Dorsolateral prefrontal cortex (tissue), 122 donors: ENCODE measurements at places on chromosomes 12 and 14. TPM values are rescaled to one million over a fixed set of nuclear protein-coding genes. Genes with fewer than 3 reads are reported as not detected.
A peak's percentile ranks its signal among the peaks of the same experiment; 100 is the strongest.

GRCh38 chr12:106238146-106238545, 9.7 kb downstream of the CKAP4 start:
- no peak for DNase-seq

GRCh38 chr14:68389943-68390342, 402.9 kb downstream of the ZFP36L1 start:
- DNase-seq, result no peak

GRCh38 chr14:64463195-64463594, 2.1 kb upstream of the AKAP5 start:
- DNase-seq, result no peak

- DNase-seq, result no peak
Measured at GRCh38 chr12:132563911-132564310, 46.5 kb downstream of the LRCOL1 start.

GRCh38 chr14:95021588-95021987, 135.7 kb downstream of the DICER1 start:
- no peak for DNase-seq

- DNase-seq, result no peak
Measured at GRCh38 chr12:68163560-68164081, 4.1 kb upstream of the IFNG start.

DNA sequence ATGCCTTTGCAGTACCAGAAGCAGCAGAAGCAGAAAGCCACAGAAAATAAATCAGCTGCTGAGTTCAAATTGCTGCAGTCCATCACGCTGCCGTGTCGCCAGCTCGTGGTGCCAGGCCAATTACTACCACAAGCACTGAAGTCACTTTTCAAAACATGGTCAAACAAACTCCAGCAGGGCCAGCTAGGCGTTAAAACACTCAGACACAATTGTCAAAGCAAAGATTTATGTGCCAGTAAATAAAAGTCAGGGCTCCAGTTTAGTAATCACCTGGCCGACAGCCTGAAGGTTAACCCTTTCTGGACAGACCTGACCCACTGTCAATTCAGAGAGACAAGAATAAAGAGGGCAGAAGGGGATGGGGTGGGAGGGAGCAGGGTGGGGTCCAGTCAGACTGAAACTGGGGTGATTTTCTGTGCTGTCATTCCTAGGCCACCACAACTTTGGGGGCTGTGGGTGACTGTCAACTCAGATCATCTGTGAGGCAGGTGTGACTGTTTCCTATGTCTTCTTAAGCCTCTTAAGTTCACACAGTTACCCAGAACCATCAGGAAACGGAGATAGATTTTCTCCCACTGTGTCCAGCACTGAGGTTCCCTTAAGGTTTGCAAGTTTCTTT, 109.8 kb upstream of the FUT8 start:
- DNase-seq, result no peak

DNA sequence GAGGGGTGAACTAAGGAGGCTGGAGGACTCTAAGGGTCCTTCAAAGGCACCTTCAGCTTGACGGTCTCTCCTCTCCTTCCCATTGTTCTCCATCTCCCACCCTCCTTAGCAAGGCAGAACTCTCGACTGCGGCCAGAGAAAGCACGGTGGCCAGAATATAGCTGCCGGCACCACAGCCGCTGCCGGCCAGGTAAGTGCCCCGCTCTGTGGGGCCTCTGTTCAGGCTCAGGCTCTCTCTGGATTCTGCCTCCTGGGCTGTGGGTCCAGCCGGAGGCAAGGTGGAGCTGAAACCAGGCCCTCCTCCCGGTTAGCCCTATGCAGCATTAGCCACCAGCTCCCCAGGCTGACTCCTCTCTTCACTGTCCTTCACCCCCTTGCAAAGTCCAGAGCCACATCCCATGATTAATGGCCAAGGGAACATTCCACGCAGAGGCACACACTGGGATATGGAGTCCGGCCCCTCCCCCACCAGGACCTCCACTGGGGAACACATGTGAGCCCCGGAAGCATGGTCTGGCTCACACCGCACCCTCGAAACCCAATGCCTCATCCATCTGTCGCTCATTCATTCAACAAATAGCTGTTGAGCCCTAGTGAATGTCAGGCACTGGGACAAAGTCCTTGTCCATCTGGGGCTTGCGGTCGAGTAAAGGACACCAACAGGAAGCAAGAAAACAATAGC, 25.2 kb downstream of the LTBP2 start:
- no peak for DNase-seq

DNA sequence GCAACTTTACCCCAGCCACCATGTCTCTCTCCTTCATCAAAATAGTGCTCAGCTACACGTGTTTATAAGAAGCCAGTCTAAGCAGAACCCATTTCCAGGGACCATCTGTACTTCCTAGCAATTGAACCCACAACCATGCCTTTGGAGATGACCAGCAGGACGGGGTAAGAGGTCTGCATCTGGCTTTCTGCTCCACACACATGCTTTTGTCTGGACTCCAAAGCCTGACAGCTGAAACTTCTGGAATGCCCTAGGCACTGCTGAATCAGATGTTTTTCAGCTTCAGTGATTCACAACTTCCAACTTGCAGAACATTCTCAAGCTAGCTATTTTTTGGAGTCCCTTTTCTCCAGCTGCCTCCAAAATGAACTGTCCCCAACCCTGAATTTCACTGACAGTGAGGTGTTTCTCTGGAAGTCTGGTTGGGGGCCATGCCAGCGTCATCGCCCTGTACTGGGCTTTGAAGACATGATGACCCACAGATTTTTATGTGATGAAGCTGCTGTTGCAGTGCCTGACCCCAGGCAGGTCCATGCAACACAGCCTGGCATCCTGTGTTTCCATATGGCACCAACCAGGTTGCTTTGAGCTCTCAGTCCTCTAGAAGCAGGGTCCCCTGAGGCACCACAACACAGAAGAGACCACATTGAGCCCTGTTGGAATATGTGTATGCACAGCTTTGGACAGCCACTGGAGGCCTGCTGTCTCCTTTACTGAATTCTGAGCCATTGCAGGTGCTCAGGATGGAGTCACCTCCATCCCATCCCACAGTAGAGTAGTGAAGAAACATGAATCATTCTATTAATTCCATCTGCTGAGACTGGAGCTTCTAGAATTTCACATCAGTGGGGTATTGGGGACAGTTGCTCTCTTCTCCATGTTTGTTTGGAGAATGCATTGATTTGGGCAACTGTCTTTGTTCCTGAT, 80.2 kb downstream of the NUAK1 start:
- no peak for DNase-seq

GRCh38 chr12:105912882-105913678, 225.7 kb downstream of the NUAK1 start:
- DNase-seq, result no peak

GRCh38 chr14:37428954-37429353, 166.1 kb downstream of the FOXA1 start:
- no peak for DNase-seq

GRCh38 chr12:53096089-53096741, 1.3 kb upstream of the IGFBP6 start:
- no peak for DNase-seq

GRCh38 chr12:14691560-14691959, 4.8 kb downstream of the GUCY2C start:
- DNase-seq, result no peak

GRCh38 chr14:71539650-71540285, 392.5 kb upstream of the RGS6 start:
- DNase-seq, result peak; percentile 52

- DNase-seq, result no peak
Measured at GRCh38 chr14:58805605-58806409, 168.0 kb downstream of the DACT1 start.

DNA sequence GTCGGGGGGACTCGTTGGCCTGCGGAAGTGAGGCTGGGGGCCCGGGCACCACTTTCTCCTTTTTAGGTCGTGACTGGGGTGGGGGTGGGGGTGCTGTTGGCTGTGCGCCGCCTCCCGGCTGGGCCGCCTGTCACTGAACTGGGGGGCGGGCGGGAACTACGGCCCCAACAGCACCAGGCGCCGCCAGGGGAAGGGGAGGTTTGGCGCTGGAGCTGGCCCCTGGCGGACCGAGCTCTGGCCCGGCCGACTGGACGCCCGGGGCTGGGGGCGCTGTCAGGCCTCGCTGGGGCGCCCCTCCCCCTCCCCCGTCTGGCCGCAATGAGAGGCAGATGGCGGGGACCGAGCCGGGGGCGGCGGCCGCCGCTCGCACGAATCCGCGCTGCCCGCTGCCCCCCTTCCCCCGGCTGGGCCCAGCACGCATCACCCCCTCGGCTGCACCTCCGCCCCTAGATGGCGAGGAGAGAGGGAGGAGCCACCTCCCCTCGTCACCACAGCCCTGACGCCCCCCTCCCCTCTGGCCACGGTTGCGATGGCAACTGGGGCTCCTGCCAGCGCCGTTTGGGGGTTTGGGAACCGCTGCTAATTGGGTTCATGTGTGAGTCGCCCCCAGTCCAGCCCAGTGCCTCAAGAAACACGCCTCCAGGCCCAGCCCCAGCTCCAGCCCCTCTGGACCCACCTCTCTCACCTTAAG, 723 bp downstream of the NFATC4 start:
- DNase-seq, result peak; percentile 70

DNA sequence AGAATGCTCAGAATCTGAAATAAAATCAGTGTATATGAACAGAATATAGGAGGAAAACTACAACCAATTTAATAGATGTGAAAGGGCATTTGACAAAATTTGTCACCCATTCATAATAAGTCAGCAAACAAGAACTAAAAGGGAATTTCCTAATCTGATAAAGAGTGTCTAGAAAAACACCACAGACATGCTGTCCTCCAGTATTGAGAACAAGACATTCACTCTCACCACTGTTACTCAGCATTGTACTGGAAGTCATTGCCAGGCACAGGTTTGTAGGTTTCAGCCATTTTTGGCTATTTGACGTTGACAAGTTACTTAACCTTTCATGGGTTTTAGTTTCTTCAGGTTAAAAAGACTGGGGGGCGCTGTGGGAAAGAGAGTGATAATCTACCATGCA, 13.2 kb downstream of the EIF2S1 start:
- DNase-seq, result no peak

DNA sequence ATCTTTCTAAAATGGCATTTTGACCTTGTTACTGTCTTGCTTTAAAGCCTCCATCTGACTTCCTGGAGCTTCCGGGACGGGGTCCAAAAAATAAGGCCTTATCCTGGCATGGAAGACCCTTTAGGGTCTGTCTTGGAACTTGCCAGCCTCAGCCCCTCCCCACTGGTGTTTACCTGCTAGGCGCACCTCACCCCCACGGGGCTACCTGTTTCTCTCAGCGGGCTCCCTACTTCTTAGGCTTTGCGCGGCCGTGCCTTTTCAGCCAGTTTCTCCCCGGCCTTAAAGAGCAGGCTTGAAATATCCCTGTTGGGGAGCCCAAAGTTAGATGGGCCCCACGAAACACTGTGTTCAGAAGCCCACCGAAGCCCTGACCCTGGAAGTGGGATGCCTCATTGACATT, 5.1 kb downstream of the RTL1 start:
- peak; percentile 4 for DNase-seq

PLD4 gene
- 15.7 TPM for total RNA-seq

LIN7A gene
- total RNA-seq, result 48.2 TPM

EML1 gene
- total RNA-seq, result 48.3 TPM

FOXG1 gene
- total RNA-seq, result 48.5 TPM

ASCL1 gene
- 13.1 TPM for total RNA-seq

MORN3 gene
- 7.0 TPM for total RNA-seq

C1QL4 gene
- 0.44 TPM for total RNA-seq

CELA1 gene
- total RNA-seq, result not detected
